Lung (tissue), 17 donors: ENCODE measurements at places on chromosomes 13 and 19. TPM values are rescaled to one million over a fixed set of nuclear protein-coding genes. Genes with fewer than 3 reads are reported as not detected.
A peak's percentile ranks its signal among the peaks of the same experiment; 100 is the strongest.

CDC34 gene
- 89.1 TPM for polyA plus RNA-seq

SERP2 gene
- polyA plus RNA-seq: 5.2 TPM

EPN1 gene
- polyA plus RNA-seq: 107 TPM

PRR22 gene
- polyA plus RNA-seq: 6.8 TPM

JAK3 gene
- polyA plus RNA-seq: 32.5 TPM

SIGLEC5 gene
- not detected for polyA plus RNA-seq

CGB5 gene
- not detected for polyA plus RNA-seq

GRCh38 chr13:87570669-87571068 is 100.5 kb upstream of the SLITRK5 start:
- H3K4me1 ChIP-seq: no peaks in the 10 kb centered on the region
- H3K27me3 ChIP-seq: no peaks in the 10 kb centered on the region
- DNase-seq: no peak
- H3K27ac ChIP-seq: no peak overlapping the region
- H3K4me3 ChIP-seq: no peak overlapping the region
- H3K36me3 ChIP-seq: no peaks in the 10 kb centered on the region

- H3K4me1 ChIP-seq: no peaks in the 10 kb centered on the region
- H3K4me3 ChIP-seq: no peak overlapping the region
- DNase-seq: no peak
- H3K36me3 ChIP-seq: peaks cover 40% of the 10 kb centered on the region
These were observed 50.9 kb upstream of the TEX29 start for GRCh38 chr13:111269508-111269907.

GRCh38 chr19:23286477-23286876 is 36.3 kb upstream of the ZNF724 start:
- H3K27me3 ChIP-seq: no peaks in the 10 kb centered on the region
- no peaks in the 10 kb centered on the region for H3K36me3 ChIP-seq
- no peak overlapping the region for H3K4me3 ChIP-seq
- no peaks in the 10 kb centered on the region for H3K4me1 ChIP-seq

GRCh38 chr13:88866195-88866594 is 1195.0 kb downstream of the SLITRK5 start:
- no peaks in the 10 kb centered on the region for H3K4me1 ChIP-seq
- no peak overlapping the region for H3K4me3 ChIP-seq
- H3K27ac ChIP-seq: no peak overlapping the region

GRCh38 chr19:10566658-10567410 is 1.0 kb upstream of the KRI1 start:
- peak overlapping the region; percentile 62 for H3K27ac ChIP-seq
- no peak overlapping the region for H3K4me3 ChIP-seq
- H3K36me3 ChIP-seq: no peaks in the 10 kb centered on the region
- no peak for DNase-seq

DNA sequence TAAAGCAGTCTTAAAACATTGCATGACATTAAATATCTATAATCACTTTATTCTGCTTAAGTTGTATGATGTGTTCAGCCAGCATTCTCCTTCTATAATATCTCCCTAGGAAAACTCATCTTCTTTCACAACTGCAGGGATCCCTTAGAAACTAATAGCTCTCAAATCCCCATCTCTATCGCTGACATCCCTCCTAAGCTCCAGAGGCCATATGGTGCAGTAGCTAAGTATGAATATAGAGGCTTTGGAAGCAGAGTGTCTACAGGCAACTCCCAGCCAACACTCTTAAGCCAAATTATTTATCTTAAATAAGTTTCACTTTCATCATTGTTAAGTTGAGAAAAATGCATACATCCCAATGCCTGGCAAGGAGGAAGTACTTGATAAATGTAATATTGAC is 349.5 kb upstream of the MIR17HG start:
- no peak overlapping the region for H3K4me3 ChIP-seq
- H3K27me3 ChIP-seq: no peaks in the 10 kb centered on the region
- no peak overlapping the region for H3K27ac ChIP-seq
- H3K4me1 ChIP-seq: no peaks in the 10 kb centered on the region
- H3K36me3 ChIP-seq: no peaks in the 10 kb centered on the region

GRCh38 chr13:98195054-98195791 is 18.2 kb upstream of the RNF113B start:
- H3K36me3 ChIP-seq: no peaks in the 10 kb centered on the region
- H3K27me3 ChIP-seq: no peaks in the 10 kb centered on the region
- no peak overlapping the region for H3K4me3 ChIP-seq
- peaks cover 14% of the 10 kb centered on the region for H3K4me1 ChIP-seq
- no peak overlapping the region for H3K27ac ChIP-seq

DNA sequence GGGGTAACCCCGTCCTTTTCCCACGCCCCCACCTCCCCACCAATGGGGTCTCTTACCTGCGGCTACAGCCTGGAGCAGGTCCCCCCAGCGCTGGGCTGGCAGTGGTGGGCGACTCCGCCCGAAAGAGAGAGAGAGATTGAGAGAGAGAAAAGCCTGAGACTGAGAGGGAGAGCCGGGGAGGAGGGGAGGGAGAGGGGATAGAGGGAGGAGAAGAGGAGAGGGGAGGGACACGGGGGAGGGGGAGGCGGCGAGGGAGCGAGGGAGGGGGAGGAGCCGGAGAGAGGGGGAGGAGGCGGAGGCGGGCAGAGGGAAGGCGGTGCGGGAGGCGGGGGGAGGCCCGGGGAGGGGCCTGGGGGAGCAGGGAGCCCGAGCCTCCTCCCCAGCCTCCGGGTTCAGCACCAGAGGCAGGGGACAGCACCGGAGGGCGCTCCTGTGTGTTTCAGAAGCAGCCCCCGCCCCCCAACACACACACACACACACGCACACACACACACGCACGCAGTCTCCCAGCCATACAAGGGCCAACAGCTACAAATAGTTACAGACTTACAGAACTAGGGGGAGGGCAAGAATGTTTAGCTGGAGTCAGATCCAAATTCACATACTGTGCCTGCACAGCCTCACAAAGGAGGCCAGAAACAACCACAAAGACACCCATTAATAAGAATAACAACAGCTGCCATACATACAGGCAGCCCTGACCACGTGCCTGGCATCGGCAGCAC is at the start of gene SLC8A2:
SLC8A2 (minus strand) TSS at position 161 of the 725 bp plus-strand sequence. CDS start 5,490 bp downstream, outside the sequence.
- no peaks in the 10 kb centered on the region for H3K36me3 ChIP-seq
- H3K27ac ChIP-seq: no peak within 1 kb of the TSS
- peaks cover 5% of the 10 kb centered on the region for H3K4me1 ChIP-seq
- no peak within 1 kb of the TSS for H3K4me3 ChIP-seq

GRCh38 chr13:98521461-98522247 is 55.3 kb downstream of the STK24 start:
- no peaks in the 10 kb centered on the region for H3K27me3 ChIP-seq
- H3K4me3 ChIP-seq: no peak overlapping the region
- no peak overlapping the region for H3K27ac ChIP-seq
- peaks cover 6% of the 10 kb centered on the region for H3K36me3 ChIP-seq

GRCh38 chr13:53066411-53066810 is 37.8 kb downstream of the OLFM4 start:
- DNase-seq: no peak
- H3K4me1 ChIP-seq: no peaks in the 10 kb centered on the region
- H3K4me3 ChIP-seq: no peak overlapping the region
- H3K36me3 ChIP-seq: no peaks in the 10 kb centered on the region
- peaks cover 4% of the 10 kb centered on the region for H3K27me3 ChIP-seq

- no peaks in the 10 kb centered on the region for H3K27me3 ChIP-seq
- no peak overlapping the region for H3K27ac ChIP-seq
- H3K4me3 ChIP-seq: no peak overlapping the region
- no peaks in the 10 kb centered on the region for H3K36me3 ChIP-seq
- DNase-seq: no peak
These were observed 2.9 kb downstream of the FUT5 start for GRCh38 chr19:5867201-5868136.

DNA sequence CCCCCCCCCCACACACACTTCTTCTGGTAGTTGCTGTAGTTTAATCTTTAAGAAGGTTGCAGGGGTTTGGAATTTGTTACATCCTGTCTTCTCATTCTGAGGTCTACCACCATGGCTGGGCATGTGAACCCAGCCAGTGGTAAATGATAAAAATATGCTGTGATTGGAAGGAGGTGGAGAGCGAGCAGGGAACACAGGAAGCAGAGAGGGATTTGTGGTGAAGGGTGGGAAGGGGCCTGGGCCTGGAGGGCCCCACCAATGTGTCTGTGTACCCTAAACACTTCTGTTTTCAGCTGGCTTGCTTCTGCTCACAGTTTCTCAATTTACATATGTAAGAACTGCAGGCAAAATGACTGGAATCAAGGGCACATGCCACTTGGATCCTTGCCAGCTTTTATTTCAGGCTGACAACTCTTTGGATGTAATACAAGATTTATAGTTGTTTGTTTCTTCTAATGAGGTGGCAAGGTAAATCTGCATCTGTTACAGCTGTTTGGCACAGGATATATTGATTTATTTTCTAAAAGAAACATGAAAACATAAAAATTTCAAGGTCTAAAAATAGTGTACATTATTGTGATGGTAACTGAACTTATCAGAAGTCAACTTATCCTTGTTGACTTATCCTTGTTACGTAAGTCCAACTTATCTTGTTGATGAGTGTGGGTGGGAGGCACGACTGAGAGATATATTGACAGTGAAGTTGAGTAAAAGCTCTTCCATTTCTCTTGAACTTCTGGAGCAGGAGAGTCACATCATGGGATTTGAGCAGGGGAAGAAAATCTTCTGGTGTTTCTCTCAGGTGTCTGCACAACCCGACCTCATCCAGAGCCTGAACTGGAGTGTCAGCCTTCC is 313.2 kb downstream of the SHISA2 start:
- H3K4me1 ChIP-seq: peaks cover 3% of the 10 kb centered on the region
- H3K27me3 ChIP-seq: no peaks in the 10 kb centered on the region

GRCh38 chr13:98529171-98529570 is 47.7 kb downstream of the STK24 start:
- no peaks in the 10 kb centered on the region for H3K27me3 ChIP-seq
- DNase-seq: no peak
- H3K27ac ChIP-seq: no peak overlapping the region
- peaks cover 7% of the 10 kb centered on the region for H3K4me1 ChIP-seq
- no peaks in the 10 kb centered on the region for H3K36me3 ChIP-seq

DNA sequence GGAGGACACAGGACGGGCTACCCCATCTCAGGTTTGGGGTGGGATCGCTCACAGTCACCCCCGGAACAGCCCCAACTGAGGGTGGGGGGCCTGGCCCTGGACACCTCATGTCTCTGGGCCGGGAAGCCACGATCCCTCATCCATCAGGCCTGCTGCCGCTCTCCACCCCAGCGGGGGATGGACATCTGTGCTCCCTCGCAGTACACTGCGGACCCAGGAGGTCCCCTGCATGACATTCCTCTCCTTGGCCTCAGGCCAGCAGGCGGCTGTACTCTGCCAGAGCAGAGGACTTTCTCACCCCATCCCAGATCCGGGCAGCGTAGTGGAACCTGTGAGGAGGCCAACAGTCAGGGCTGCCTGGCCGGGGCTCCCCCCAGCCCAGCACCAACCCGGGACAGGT is 15.5 kb downstream of the IRGC start:
- H3K4me3 ChIP-seq: no peak overlapping the region
- no peak overlapping the region for H3K27ac ChIP-seq
- no peaks in the 10 kb centered on the region for H3K27me3 ChIP-seq
- no peak for DNase-seq

GRCh38 chr13:100520936-100521850 is 67.4 kb downstream of the GGACT start:
- H3K4me3 ChIP-seq: no peak overlapping the region
- H3K27ac ChIP-seq: no peak overlapping the region
- no peak for DNase-seq

GRCh38 chr13:65965501-65965900 is 1264.6 kb downstream of the PCDH9 start:
- no peaks in the 10 kb centered on the region for H3K27me3 ChIP-seq
- no peaks in the 10 kb centered on the region for H3K36me3 ChIP-seq
- H3K4me3 ChIP-seq: no peak overlapping the region
- no peak overlapping the region for H3K27ac ChIP-seq
- DNase-seq: no peak

- H3K4me3 ChIP-seq: no peak overlapping the region
- peak; percentile 84 for DNase-seq
- H3K4me1 ChIP-seq: peaks cover 22% of the 10 kb centered on the region
These were observed 10.3 kb downstream of the EHD2 start for GRCh38 chr19:47723581-47723940.

GRCh38 chr13:69306766-69307165 is 800.9 kb upstream of the ATXN8OS start:
- no peak overlapping the region for H3K4me3 ChIP-seq
- no peaks in the 10 kb centered on the region for H3K4me1 ChIP-seq
- DNase-seq: peak; percentile 16
- H3K27ac ChIP-seq: no peak overlapping the region
- no peaks in the 10 kb centered on the region for H3K27me3 ChIP-seq

DNA sequence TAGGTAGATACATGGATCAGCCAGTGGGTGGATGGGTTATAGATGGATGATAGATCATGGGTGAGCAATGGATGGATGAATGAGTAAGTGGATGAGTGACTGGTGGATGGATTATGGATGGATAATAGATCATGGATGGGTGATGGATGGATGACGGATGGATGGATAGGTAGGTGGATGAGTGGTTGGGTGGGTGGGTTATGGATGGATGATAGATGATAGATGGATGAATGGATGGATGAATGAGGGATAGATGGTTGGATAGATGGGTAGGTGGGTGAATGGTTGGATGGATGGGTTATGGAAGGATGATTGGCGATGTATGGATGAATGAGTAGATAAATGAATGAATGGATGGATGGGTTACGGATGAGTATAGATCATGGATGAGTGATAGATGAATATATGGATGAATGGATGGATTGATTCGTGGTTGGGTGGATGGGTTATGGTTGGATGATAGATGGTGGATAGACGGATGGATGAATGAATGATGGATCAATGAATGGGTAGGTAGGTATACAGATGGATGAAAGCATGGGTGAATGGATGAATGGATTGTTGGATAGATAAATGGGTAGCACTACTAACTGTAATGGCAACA is 27.0 kb upstream of the PTPRS start:
- H3K36me3 ChIP-seq: no peaks in the 10 kb centered on the region
- no peak overlapping the region for H3K4me3 ChIP-seq
- no peaks in the 10 kb centered on the region for H3K27me3 ChIP-seq
- no peak for DNase-seq
- no peaks in the 10 kb centered on the region for H3K4me1 ChIP-seq

- H3K4me1 ChIP-seq: peaks cover 5% of the 10 kb centered on the region
- no peaks in the 10 kb centered on the region for H3K36me3 ChIP-seq
- no peaks in the 10 kb centered on the region for H3K27me3 ChIP-seq
- peak; percentile 69 for DNase-seq
These were observed 125.3 kb downstream of the TSHZ3 start for GRCh38 chr19:31223740-31224534.

DNA sequence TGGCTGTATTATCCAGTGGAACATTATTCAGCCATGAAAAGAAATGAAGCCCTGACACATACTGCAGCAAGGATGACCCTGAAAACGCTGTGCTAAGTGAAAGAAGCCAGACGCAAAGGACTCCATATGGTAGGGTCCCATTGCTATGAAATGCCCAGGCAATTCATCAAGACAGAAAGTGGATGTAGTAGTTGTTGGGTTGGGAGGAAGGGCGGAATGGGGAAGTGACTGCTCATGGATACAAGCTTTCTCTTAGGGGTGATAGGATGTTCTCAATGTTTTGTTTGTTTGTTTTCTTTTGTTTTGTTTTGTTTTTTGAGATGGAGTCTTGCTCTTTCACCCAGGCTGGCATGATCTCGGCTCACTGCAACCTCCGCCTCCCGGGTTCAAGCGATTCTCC is 11.1 kb upstream of the CEACAM16 start:
- H3K4me1 ChIP-seq: no peaks in the 10 kb centered on the region
- no peak overlapping the region for H3K4me3 ChIP-seq
- no peak for DNase-seq
- H3K36me3 ChIP-seq: no peaks in the 10 kb centered on the region
- no peak overlapping the region for H3K27ac ChIP-seq

- no peak overlapping the region for H3K4me3 ChIP-seq
- H3K27ac ChIP-seq: no peak overlapping the region
- no peak for DNase-seq
- H3K36me3 ChIP-seq: no peaks in the 10 kb centered on the region
- H3K27me3 ChIP-seq: no peaks in the 10 kb centered on the region
These were observed 1251.0 kb upstream of the PCDH9 start for GRCh38 chr13:68481130-68481529.
